Cardiac septum (tissue), 1 donor: ENCODE measurements at places on chromosomes 11 and 22.

GRCh38 chr22:43151251-43152002 is at the start of gene TSPO:
Gene TSPO, plus strand, starts transcription at chr22:43151559. Its CDS starts 7,680 bp downstream, at chr22:43159239.
- DNase-seq, result peak; percentile 94

DNA sequence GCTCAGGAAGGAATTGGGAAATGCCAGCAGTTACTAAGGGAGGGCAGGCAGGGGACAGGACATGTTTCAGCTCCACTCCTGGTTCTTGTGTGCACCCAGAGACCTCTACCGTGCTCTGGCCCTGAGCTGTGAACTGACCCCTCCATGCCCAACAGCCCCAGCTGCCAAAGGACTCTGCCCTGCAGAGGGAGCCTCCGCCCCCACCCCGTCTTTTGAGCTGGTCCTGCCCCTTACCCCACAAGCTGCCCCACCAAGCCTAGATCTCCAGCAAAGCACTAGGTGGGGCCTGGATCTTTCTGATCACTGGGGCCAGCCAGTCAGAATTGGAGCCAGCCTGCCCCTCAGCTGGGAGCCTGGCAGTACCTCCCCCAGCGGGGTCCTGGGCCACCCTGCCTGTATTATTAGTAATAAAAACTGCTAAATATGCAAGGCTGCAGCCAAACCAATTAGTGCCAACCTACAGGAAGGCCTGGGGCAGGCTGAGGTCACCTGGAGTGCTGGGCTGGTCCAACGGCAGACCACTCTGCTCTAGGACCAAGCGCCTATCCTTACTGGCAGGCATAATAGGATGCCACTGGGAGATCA is 23.9 kb upstream of the DRICH1 start:
- peak; percentile 15 for DNase-seq

- DNase-seq, result no peak
Measured at GRCh38 chr11:87295237-87295636, 257.5 kb downstream of the TMEM135 start.

- DNase-seq, result no peak
Measured at GRCh38 chr11:65997286-65997685, 4.7 kb downstream of the EIF1AD start.

DNA sequence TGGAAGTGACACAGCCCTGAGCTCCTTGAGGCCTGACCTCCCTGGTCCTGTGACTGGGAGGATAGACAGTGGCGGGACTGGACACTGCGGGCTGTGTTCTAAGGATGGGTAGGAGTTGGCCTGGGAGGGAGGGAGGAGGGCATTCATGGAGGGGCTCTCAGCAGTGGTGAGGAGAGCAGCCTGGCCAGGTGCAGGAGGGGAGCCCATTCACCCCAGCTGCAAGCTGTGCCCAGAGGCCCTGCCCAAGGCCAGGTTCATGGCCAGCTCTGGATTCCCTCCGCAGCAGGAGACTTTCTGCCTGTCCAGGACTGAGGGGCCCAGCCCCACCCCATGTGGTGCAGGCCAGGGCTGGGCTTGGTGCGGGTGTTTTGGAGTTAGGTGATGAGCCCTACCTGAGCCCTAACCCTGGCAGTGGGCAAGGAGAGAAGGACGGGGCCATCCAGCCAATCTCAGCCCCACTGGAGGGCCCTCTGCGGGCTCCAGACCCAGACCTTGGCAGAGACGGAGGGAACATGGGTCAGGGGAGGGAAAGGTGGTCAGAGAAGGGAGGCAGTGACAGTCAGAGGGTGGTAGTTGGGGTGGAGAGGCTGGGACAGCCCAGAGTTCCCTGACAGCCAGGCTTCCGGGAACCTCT is 26.8 kb downstream of the CACNA1I start:
- DNase-seq, result no peak

GRCh38 chr11:6040874-6041273 is 10.3 kb upstream of the OR56A1 start:
- DNase-seq, result no peak

- DNase-seq, result no peak
Measured at GRCh38 chr11:128905345-128906184, 14.4 kb downstream of the KCNJ5 start.

DNA sequence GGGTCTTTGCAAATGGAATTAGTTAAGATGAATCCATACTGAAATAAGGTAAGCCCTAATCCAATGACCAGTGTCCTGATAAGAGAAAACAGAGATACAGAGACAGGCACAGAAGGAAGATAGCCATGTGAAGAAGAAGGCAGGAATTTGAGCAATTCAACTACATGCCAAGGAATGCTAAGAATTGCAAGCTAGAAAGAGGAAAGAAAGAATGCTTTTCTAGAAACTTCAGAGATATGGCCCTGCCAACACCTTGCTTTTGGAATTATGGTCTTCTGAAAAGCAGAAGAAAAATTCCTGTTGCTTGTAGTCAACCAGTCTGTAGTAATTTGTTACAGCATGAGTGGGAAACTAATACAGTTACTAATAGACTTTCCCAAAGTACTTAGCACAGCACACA is 111.3 kb downstream of the SLC17A6 start:
- DNase-seq, result no peak

- DNase-seq, result no peak
Measured at GRCh38 chr11:101870510-101870909, 44.3 kb upstream of the CEP126 start.

DNA sequence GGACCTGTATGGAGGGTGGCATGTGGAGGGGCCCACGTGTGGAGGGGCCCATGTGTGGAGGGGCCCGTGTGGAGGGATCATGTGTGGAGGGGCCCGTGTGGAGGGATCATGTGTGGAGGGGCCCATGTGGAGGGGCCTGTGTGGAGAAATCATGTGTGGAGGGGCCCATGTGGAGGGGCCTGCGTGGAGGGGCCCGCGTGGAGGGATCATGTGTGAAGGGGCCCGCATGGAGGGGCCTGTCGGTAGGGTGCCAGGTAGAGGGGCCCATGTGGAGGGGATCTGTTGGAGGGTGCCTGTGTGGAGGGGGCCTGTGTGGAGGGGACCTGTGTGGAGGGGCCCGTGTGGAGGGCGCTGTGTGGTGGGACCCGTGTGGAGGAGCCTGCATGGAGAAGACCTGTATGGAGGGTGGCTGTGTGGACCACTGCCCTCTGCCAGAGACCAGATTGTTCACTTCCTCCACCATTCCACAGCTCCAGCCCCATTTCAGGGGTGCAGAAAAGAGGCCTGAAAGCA is 47.0 kb downstream of the IGLL5 start:
- DNase-seq, result no peak

DNA sequence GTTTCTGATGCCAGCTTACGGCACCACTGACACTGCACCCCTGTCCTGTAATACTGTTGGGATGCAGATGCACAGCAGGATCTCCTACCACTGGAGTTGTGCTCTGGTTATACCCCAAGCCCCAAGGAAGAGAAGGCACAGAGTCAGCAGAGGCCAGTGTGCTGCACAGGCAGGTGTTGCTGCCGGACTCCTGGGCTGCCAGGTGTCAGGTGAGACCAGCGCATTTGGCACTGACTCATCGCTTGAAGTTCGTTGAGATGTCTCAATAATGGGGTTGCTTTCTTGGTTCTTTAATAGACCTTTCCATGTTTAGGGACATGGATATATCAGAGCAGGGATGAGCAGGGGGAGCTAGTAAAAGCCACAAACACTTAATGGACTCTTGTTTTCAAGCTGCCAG is 75.7 kb upstream of the TTC12 start:
- DNase-seq, result no peak

DNA sequence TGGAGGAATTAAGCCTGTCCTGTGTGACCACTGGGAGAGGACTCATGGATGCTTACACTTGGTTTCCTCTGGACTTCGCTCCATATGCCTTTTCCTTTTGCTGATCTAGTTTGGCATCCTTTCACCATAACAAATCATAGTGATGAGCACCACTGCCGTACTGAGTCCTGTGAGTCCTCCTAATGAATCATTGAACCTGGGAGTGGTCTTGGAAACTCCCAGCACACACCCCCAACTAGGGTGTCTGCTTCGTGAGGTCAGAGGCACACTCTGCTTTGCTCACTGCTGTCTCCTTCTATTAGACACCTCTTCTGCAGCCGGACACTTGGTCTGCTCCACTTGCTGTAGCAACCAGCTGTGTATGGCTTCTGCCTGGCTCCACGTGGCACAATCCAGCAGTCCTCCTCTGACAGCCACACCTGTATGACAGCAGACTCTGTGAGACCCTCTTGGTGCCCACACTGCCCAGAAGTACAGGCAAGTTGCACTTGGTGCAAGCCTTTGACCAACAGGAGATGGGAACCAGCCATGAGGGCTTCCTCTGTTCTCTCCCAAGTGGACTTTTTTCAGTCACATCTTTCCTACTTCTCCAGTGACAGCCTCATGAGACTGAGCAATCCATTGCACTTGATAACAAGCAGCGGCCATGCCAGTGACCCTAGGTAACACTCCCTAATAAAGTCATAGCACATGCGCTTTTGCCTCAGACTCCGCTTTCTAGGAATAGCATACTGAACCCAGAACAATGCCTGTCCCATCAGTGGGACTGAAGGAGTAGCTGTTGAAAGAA is 65.0 kb upstream of the HMGXB4 start:
- DNase-seq, result no peak

DNA sequence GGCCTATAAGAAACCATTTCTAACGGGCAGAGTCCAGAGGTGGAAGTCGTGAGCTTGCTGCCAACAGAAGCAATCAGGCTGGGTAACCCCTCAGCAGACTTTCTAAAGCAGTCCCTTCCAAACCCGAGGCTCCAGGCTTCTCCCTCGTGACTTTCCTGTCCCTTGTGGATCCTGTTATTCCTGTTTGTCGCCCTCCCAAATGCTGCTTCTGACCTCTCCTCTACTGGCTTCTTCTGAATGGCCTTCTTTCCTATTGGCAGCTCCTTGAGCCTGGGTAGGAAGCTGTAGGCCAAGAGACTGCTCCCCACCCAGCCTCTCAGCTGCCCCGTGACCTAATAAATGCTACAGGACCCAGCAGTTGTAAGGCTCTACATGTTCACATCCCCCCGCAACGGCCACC is 35.0 kb downstream of the MAFF start:
- no peak for DNase-seq

- DNase-seq, result no peak
Measured at GRCh38 chr22:44014241-44014640, 9.9 kb upstream of the PARVB start.

DNA sequence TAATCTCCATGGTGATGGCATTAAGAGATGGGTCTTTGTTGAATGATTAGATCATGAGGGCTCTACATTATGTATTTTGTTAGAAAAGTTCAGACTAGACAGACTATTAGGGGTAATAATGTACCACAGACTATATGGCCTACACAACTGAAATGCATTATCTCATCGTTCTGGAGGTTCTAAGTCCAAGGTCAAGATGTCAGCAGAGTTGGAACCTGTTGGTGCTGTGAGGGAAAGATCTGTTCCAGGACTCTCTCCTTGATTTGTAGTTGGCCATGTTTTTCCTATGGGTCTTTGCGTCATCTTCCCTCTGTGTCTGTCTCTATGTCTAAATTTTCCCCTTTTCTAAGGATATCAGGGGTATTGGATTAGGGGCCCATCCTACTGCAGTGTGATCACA is 8.4 kb upstream of the GLYATL1 start:
- DNase-seq, result no peak

DNA sequence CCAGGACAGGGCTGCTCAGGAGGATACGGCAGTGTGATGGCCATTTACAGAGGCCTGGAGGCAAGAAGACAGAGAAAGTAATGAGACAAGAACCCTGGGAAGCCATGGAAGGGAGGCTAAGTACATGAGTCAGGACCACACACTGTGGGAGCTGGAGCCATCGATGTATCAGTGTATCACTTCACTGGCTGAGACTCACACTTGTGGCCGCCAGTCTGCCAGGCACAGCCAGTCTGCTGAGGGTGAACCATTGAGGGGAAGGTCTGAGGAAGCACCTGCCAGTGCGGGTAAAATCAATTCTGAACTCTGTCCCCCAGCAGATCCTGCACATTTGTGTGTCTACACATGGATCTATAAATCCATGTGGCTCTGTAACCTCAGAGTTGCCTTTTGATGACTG is 195.6 kb downstream of the GRIK4 start:
- DNase-seq, result no peak

GRCh38 chr22:30277547-30278344 is 11.1 kb upstream of the OSM start:
- no peak for DNase-seq

- DNase-seq, result no peak
Measured at GRCh38 chr11:71125150-71125549, 127.2 kb downstream of the SHANK2 start.

DNA sequence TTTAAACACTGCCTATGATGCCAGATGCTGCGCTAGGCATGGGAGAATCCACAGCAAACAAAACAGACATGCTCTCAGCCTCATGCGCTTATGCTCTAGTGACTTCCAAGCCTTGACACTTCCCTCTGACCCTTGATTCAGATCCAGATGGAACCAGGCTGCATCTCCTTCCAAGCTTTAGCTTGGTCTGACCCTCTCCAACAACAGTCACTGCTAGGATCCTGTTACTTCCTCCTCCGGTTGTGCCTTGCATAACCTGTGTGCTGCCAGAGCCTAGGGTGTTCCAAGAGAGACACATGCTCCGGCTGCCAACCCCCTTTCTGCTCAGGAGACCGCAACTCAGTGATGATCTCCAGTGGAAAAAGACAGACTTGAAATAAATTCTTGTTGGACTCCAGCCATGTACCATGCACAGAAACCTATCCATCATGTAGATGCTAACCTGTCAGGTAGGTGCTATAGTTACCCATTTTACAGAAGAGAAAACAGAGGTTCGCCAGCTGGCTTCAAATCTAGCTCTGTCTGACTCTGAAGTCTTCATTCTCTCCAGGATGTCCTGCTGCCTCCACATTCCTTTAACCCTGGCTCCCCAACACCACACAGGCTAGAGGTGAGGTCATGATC is 136.3 kb upstream of the TEAD1 start:
- DNase-seq, result peak; percentile 69

DNA sequence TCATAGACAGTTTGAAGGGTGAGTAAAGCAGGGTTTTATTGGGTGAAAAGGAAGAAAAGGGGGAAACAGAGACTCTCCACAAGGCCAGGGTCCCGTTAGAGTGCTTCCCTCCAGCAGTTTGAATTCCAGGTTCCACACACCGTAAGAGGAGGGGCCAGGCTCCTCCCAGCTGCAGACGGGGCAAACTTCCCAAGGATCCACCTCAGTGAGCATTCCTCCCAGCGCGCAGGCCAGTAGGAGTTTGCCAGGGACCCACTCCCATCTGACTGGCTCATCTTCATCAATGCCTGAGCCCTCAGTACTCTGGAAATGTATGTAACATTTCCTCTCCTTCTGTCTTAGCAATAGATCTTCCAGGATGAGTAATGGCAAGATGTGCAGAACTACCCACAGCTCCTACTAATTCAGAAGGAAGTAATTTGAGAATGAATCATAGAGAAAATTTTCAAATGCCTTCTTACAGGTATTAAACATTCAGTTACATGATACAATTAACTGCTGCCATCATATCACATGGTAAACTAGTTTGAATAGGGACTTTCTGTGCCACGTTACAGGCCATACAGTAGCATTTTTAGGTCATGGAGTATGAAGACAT is 34.0 kb upstream of the TRPC6 start:
- no peak for DNase-seq

GRCh38 chr22:46289244-46289891 is 7.3 kb upstream of the GTSE1 start:
- no peak for DNase-seq

- DNase-seq, result no peak
Measured at GRCh38 chr11:57873196-57873911, 111.8 kb downstream of the CTNND1 start.
